ENCODE measurements at places on chromosomes 12 and 14.

- no peak for DNase-seq
Measured at GRCh38 chr12:65432651-65433050, 154.2 kb downstream of the MSRB3 start.

GRCh38 chr12:4779749-4780148, 59.5 kb downstream of the GALNT8 start:
- no peak for DNase-seq

GRCh38 chr14:102096569-102097188, 9.8 kb upstream of the HSP90AA1 start:
- DNase-seq = peak; percentile 95

DNA sequence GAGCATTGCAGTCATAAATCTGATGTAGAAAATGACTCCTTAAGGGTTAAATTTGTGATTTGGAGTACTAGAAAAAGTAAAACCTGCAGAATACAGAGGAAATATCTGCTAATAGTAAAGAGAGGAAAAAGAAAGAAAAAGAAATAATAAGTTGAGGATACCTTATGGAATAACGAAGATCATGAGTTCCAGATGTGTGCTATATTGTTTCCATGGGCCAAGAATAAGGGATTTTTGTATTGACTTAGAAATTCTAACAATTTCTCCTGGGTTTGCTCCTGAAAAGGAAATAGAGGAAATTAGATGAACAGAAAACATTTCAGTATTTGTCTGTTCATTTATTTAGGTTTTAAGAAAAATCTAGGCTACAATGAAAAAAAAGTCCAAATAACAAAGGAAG, 115.3 kb downstream of the ALG10B start:
- DNase-seq = no peak

DNA sequence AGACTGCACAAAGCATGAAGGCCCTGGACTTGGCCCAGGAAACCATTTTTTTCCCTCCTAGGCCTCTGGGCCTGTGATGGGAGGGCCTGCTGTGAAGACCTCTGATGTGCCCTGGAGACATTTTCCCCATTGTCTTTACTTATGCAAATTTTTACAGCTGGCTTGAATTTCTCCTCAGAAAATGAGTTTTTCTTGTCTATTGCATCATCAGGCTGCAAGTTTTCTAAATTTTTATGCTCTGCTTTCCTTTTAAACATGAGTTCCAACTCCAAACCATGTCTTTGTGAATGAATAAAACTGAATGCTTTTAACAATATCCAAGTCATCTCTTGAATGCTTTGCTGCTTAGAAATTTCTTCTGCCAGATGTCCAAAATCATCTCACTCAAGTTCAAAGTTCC, 43.7 kb upstream of the TRHDE start:
- DNase-seq = no peak

- no peak for DNase-seq
Measured at GRCh38 chr12:53200458-53201176, 6.4 kb downstream of the ITGB7 start.

- no peak for DNase-seq
Measured at GRCh38 chr14:71244341-71244740, 337.1 kb downstream of the PCNX1 start.

DNA sequence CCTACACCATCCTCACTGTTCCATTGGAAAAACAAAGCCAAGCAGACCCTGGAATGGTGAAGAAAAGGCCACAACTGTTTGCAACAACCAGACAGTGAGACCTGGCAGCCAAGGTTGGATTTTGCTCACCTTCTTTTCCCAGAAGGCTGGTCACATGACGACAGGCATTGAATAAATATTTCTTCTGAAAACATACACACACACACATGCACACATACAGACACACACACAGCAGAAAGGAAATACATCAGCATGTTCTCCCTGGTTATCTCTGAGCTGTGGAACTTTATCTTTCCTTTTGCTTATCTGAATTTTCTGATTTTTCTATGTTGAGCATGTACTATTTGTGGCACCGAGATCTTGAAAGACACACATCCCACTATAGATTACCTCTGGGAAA, 38.0 kb upstream of the CCDC60 start:
- DNase-seq = no peak

DNA sequence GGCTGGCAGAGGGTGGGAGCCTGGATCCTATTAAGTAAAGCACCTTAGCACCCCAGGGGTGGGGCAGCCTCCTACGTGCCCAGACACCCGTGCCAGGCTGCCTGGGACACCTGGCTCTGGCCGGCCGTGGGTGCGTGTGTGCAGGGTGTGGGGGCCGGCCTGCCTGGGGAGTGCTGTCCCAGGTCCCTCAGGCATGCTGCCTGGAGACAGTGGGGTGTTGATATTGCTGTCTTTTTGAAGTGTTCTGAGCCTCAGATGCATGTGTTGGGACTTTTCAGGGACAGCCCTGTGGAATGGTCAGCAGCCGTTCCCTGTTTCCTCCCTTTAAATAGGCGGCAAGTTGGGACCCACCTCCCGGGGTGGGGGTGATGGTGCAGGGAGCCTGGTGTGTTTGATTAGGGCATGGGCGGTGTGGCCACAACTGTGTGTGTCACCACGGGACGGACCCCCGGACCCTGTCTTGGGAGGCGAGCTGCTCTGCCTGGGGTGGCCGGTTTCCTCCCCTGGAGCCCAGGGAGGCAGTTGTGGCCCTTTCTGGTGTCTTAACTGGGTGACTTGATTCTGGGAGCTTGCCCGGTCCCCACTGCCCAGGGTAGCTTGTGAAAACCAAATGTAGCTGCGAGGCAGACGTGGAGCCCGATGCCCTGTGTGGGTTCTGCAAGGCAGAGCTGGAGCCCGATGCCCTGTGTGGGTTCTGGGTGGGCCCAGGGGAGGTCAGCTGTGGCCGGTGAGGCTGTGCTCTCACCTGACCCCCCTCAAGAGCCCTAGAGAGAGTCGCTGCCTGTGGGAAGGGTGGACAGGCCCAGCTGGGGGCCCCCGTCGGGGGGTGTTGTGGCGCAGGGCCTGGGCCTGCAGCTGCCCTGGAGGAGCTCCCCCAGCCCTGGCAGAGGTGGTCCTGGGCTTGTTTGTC, 8.2 kb downstream of the ULK1 start:
- DNase-seq = no peak

DNA sequence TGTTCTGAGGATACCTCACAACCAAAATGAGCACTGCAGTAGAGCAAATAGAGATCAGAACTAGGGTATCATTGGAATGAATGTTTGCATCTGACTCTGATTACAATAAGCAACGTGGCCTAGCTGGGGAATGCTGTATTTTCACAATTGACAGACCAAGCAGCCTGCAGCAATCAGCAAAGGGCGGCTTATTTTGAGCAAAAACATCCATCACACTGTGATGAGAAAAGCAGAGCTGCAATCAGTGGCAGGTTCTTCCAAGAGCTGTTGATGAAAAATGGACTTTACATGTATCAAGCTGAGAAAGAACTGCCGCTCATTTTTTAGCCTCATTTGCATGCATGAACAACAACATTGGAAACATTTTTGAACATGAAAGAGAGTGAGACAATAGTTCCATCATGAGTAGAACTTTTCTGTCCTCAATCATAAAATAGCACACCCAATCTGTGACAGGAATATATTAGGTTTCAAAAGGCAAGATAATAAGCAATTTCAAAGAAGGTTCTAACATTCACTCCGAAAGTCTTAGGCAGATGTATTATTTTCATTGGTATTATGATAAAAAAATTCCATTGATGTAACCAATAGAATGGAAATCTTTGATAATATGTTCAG, 249.7 kb upstream of the FBXO33 start:
- DNase-seq = no peak

- DNase-seq = no peak
Measured at GRCh38 chr14:83395321-83395720, 1861.7 kb upstream of the SEL1L start.

DNA sequence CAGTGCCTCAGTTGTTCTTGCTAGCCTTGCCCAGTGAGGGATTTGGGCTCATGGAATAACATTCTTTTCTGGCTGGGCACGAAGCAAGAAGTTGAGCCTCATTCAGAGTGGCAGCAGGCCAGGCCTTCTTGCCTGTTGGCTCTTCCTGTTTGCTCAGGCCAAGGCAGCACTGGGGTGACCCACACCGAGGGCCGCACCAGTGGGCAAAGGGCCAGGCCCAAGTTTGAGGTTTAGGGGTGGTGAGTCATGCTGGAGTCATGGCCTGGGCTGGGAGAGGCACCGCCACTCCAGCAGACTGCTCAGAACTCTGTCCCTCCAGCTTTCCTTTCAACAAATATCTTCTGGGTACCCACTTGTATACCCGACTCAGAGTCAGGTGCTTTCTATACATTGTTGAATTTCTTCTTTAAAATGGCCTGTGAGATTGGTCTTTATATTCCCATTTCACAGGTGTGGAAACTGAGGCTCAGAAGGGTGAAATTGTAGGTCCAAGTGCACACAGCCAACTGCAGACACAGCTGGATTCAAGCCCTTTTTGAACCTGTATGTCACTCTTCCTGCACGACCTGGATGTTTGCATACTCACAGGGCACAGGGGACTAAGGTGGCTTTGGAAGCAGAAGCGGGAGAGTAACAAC, 279.4 kb downstream of the FOXN3 start:
- DNase-seq = no peak

DNA sequence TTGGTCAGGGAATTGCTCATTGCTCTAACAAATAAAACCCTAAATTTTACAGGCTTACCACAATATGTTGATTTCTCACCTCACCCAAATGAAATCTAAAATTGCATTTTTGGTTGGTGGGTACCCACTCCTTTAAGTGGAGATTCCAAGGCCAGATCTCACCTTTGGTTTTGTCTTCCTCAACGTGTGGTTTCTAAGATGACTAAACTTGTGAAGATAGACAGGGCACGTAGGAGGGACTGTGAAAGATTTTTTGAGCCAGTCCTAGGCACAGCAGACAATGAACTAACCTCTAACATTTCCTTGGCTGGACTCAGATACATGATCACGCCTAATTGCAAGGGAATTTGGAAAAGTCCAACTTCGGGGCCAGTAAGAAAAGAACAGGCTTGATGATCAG, 1003.9 kb downstream of the FLRT2 start:
- DNase-seq = no peak

DNA sequence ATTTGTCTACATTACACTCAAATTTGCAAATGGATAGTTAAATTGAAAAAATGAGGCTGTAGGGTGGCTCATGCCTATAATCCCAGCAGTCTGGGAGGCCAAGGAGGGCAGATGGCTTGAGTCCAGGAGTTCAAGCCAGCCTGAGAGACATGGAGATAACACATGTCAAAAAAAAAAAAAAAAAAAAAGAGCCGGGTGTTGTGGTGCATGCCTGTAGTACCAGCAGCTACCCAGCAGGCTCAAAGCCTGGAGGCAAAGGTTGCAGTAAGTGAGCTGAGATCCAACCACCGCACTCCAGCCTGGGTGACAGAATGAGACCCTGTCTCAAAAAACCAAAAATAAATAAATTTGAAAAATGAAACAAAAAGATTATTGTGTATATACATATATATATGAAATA, 119.9 kb upstream of the MGAT4C start:
- no peak for DNase-seq
